Esophagus muscularis mucosa (tissue), 4 donors: ENCODE measurements at places on chromosomes 7 and 10. TPM values are rescaled to one million over a fixed set of nuclear protein-coding genes. Genes with fewer than 3 reads are reported as not detected.

The FAM13C gene
- 60.0 TPM for total RNA-seq

The CAMK2B gene
- 1.2 TPM for total RNA-seq

The CALHM3 gene
- total RNA-seq: not detected

The CCDC172 gene
- total RNA-seq: not detected

The GDF10 gene
- total RNA-seq: 5.6 TPM

The FAM131B gene
- total RNA-seq: 0.42 TPM

The ACSL5 gene
- total RNA-seq: 6.2 TPM

The STEAP4 gene
- 21.6 TPM for total RNA-seq

The MBL2 gene
- total RNA-seq: not detected

The CCT6A gene
- total RNA-seq: 86.6 TPM

The ADRA2A gene
- total RNA-seq: 3.5 TPM

The SPDYE18 gene
- total RNA-seq: 0.32 TPM

The SPDYE5 gene
- total RNA-seq: not detected

The GIMAP5 gene
- 48.2 TPM for total RNA-seq

The MCMBP gene
- total RNA-seq: 51.2 TPM

The KCND2 gene
- 1.9 TPM for total RNA-seq

The MRLN gene
- total RNA-seq: not detected

The ELN gene
- 468 TPM for total RNA-seq

The FAM237B gene
- not detected for total RNA-seq

The CLRN3 gene
- total RNA-seq: not detected

The IL6 gene
- 4.9 TPM for total RNA-seq

The DOCK4 gene
- 18.1 TPM for total RNA-seq

The CYP3A7 gene
- total RNA-seq: 0.34 TPM

The FOXI2 gene
- total RNA-seq: 0.17 TPM

The TMEM229A gene
- not detected for total RNA-seq

The CRTAC1 gene
- total RNA-seq: 5.8 TPM

The GPR26 gene
- not detected for total RNA-seq

The ANKRD30A gene
- not detected for total RNA-seq

The EPHB6 gene
- total RNA-seq: 3.3 TPM

The COPS6 gene
- total RNA-seq: 97.6 TPM

The KLF6 gene
- 145 TPM for total RNA-seq

The PCDH15 gene
- not detected for total RNA-seq

The LIPK gene
- not detected for total RNA-seq

The PAPOLB gene
- total RNA-seq: 0.17 TPM

The NSMCE4A gene
- 96.8 TPM for total RNA-seq

The KCP gene
- 0.66 TPM for total RNA-seq

The VWDE gene
- total RNA-seq: not detected
